Lower lobe of right lung (tissue), 2 donors: ENCODE measurements at places on chromosomes 5 and 9.
A peak's percentile ranks its signal among the peaks of the same experiment; 100 is the strongest.

GRCh38 chr9:16196206-16196605 is 643.4 kb downstream of the CCDC171 start:
- DNase-seq, result no peak

DNA sequence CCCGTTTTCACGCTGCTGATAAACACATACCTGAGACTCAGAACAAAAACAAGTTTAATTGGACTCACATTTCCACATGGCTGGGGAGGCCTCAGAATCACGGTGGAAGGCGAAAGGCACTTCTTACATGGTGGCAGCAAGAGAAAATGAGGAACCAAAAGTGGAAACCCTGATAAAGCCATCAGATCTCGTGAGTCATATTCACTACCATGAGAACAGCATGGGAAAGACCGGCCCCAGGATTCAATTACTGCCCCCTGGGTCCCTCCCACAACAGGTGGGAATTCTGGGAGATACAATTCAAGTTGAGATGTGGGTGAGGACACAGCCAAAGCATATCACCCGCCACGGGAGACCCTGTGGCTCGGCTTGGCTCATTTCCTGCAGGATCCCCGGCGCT is 20.2 kb downstream of the EXD3 start:
- no peak for DNase-seq

DNA sequence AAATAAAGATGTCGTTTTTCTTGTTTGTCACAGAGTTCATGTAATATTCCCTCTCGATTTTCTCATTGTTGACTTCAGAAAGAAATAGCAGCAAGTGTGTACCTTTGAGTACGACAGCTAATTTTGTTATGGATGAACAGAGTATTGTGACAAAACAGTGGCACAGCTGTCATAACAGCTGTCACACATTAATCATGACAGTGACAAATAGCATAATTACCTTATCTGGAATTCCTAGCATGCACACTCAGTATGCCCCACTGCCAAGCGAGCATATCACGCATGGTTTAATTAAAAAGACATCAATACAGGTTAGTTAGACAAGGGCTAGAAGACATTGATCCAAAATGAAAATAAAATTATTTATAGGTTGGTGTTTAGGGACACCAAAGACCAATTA is 375.1 kb downstream of the SPATA31D1 start:
- DNase-seq, result no peak

DNA sequence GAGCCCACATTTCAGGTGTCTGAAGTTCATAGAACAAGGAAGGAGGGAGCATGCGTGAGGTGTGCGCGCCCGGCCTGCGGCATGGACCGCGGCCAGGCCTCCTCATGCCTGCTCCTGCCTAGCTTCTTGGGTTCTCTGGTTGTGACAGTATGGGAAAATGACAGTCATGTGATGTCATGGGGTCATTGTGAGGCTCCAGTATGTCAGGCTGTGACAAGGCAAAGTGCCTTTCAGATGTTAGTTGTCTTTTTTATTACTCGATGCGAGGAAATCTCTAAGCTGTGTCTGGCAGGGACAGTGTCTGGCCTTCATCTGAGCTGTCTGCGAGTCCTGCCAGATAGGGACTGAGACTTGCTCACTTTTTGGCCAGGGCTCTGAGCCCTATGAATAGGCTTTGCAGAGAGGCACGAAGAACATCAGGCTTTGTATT is 13.3 kb downstream of the UCK1 start:
- no peak for DNase-seq

- no peak for DNase-seq
Measured at GRCh38 chr9:96858018-96858573, 3.8 kb upstream of the ZNF782 start.

GRCh38 chr9:102700936-102701335 is 294.2 kb upstream of the CYLC2 start:
- DNase-seq, result no peak

- DNase-seq, result no peak
Measured at GRCh38 chr5:123450114-123450513, 26.9 kb upstream of the CEP120 start.

- DNase-seq, result no peak
Measured at GRCh38 chr9:4690144-4690543, 10.8 kb downstream of the CDC37L1 start.

- no peak for DNase-seq
Measured at GRCh38 chr5:73709536-73710129, 83.6 kb downstream of the ARHGEF28 start.

DNA sequence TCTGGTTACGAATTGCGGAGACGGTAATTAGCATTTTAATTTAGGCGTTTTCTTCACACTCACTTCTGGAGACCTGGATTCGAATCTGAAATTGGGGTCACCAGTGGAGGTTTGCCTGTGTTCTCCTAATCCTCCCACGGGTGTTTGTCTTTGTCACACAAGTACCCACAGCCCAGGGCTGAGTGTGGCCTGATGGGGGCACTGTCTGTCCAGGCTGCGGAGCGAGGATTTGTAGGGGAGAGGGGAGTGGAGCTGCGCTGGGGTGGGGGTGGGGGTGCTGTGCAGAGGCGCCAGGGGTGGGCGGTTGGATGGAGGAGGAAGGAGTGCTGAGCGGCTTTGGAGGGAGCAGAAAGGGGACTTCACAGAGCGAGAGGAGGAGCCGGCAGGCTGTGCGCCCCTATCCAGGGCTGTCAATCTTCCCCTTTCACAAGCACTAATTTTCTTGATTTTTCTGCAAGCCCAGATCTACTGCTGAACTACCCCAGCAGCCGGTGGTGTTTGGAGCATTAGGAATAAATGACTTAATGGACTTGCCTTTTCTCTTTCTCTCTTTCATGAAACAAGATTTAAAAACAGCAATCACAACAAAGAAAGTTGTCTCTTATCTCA is 53.1 kb downstream of the TSPAN17 start:
- no peak for DNase-seq

DNA sequence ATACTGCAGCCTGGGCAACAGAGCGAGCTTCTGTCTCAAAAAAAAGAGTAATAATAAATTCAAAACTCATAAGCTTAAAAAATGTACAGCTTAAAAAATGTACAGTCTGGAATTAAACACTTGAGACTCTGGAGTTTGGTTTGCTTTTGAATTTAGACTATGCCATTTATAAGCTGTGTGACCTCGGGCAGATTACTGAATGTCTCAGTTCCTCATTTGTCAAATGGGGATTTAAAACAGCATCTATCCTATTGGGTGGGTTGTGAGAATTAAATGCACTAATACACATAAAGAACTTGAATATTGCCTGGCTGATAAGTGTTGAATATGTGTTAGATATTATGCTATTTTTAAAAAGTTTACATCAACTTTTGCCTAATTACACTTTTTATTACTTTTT is 98.4 kb downstream of the SCAMP1 start:
- DNase-seq, result no peak

DNA sequence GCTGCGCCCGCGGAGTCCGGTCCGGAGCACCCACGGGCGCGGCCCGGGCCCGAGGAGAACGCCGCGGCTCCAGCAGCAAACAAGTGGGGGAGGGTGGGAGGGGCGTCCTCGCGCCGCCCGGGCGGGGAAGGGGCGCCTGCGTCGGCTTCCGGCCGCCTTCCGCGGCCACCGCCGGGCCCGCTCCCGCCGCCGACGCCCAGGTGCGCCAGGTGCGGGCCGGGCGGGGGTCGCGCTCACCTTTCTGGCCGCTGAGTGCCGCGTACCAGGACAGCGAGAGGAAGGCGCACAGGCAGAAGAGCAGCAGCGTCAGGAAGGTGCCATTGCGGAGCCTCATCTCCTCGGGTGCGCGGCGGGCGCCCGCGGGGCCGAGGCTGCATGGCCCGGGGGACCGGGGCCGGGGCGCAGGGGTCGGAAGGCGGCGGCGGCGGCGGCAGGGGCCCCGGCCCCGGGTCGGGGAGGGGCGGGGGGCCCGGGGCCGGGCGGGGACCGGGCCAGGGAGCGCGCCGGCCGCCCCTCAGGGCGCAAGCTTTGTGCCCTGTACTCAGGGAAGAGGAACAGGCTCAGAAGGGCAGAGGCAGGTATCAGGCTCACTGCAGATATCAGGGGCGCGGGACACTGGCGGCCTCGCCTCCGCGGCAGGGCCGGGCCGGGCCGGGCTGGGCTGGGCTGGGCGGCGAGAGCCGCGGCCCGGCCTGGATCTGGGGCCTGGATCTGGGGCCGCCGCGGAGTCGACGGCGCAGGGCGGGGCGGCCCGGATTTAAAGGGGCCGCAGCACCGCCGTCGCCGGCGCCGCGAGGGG is at the start of gene MGAT4B:
Gene MGAT4B (minus strand): TSS at position 617 of the 799 bp plus-strand sequence. CDS start 283 bp downstream, at position 334.
- peak; percentile 85 for DNase-seq

DNA sequence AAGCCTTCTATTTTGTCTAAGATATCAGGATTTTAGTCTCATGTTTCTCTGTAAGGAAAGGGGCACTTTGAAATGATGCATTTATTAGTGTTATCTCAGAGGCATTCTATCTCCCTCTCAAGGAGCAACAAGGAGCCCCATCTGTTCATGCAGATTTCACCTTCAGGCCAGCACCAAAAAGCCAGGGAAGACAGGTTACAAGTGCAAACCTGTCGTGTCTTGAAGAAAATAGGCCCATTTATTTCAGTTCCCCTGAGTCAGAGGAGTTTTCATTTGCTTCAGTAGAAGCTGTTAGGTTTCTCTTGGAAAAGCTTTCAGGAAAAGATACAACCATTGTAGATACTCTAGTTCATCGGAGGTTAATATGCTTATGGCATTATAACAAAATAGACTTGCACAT is 97.2 kb downstream of the SPOCK1 start:
- no peak for DNase-seq

- DNase-seq, result no peak
Measured at GRCh38 chr9:12961276-12961809, 186.5 kb downstream of the LURAP1L start.

DNA sequence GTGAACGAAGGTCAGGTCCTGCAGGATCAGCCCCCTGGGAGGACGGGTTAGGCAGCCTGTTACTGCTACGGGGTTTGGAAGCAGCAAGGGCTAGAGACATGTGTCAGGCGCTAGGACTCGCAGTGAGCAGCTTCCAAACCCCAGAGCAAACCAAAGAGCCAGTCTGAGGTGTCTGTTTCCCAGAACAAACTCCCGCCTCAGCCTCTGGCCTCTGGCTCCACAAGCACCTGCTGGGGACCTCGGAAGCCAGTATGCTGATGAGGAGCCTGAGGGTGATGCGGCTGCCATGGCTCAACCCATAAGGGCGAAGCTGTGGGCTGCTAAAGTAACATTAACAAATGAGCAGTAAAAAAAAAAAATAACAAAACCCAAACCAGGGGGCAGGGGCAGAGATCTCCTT is 35.0 kb downstream of the PRRT1B start:
- no peak for DNase-seq

- no peak for DNase-seq
Measured at GRCh38 chr5:14453481-14453880, 128.1 kb upstream of the OTULINL start.

DNA sequence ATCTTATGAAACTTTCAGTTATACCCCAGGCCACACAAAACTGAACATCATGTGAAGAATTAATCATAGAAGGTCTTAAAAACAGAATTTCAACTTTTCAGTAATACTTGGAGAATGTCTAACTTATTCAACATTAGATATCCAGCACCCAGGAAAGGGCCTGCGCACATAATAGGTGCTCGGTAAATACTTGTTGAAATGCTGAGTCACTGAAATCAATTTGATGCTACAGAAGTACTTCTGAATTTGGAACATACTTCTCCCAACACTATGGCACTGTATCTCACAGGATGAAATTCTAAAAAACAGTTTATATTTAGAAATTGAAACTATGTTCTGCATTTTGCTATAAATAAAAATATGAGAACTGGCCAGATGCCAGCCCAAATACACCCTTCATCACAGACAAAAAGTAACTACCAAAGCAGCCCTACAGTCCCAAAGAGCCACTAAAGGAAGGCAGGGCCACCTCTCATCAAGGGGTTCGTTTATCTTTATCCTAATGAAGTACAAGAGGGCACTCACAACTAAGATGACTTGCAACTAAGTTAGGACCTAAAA is 26.5 kb downstream of the MRPS27 start:
- no peak for DNase-seq

DNA sequence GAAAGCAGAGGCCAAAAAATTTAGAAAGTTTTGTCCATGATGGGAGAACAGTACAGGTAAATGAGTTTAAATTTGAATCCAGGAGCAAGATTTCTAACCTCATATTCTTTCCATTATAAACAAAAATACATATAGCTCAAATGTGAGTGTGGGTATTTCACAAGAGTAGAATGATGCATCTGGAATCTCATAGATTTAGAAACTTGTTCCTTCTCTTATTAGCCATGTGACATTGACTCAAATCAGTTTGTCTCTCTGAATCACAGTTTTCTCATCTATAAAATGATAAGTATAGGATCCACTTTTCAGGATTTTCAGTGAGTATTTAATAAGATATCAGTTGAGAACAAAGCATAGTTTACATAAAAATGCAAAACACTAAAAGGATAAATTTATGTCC is 436.3 kb upstream of the PAPPA start:
- no peak for DNase-seq

DNA sequence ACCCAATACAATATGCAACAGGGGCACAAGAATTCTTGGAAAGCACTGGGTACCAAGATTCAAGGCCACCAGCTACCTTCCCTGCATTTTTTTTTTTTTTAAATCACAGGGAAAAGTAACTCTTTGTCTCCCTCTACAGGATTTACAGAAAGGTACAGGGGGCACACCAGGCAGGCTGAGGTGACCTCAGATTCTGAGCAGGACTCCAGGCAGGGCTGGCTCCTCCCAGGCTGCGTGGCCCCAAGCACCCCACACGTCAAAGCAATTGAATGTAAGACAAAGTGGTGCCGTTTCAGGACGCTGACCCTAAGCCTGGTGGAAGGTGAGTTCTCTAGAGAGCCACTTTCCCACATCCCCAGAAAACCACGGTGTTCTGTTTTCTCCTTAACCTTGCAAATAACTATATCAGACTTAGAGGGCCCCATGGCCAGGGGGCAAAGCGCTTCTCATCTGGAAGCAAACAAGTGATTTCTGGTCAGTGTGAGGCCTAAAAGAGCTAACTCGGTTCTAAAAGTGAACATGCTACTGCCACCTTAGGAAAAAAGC is 222.6 kb downstream of the ROR2 start:
- no peak for DNase-seq

- no peak for DNase-seq
Measured at GRCh38 chr5:124337996-124338395, 408.4 kb downstream of the ZNF608 start.

GRCh38 chr9:20513126-20513913 is 109.0 kb downstream of the MLLT3 start:
- no peak for DNase-seq

DNA sequence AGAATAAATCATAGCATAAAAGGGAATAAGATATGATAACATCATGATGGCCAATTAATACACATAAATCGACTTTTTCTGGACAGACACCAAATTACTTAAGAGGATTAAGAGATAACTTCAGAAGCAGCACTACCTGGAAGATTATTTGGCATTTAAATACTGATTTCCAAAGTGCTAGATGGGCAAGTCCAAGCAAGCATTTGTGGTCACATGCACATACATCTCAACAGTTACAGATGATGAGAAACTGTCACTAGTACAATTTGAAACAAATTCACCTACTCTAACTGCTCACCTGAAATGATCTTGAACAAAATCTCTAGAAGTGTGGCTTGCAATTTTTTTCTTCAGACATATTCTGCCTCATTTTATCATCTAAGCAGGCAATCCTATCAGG is 26.8 kb upstream of the RASGEF1C start:
- DNase-seq, result no peak

GRCh38 chr5:142827934-142828576 is 57.9 kb downstream of the ARHGAP26 start:
- no peak for DNase-seq
